Left renal pelvis (tissue), 4 donors: ENCODE measurements at places on chromosomes 13 and 19. TPM values are rescaled to one million over a fixed set of nuclear protein-coding genes. Genes with fewer than 3 reads are reported as not detected.

MYADM gene
- polyA plus RNA-seq: 77.5 TPM

DNA sequence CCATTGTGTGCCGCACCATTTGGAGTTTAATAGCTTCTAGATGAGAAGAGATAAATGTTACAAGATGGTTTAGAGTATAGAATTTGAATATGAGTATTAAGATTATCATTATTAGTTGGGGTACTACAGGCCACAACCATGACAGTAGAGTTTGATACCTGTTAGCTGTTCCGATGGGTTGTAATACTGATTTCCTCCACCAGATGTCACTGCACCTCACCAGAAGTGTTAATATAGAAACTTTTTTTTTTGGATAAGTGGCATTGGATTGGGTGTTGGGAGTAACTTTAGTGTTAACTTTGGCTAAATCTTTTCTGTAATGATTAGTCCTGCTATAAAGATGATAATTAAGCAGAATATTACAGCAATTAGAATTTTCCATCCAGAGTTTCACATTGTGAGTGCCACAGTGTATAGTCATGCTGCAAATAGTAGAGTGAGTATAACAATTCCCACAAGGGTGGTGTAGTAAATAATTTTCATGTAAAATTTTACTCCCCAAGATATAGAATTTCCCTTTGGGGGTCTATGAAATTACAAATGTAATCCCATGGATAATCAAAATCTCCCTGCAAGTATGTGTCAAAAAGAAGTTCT lies 56.3 kb downstream of the PSG3 start:
- DNase-seq: no peak

DNA sequence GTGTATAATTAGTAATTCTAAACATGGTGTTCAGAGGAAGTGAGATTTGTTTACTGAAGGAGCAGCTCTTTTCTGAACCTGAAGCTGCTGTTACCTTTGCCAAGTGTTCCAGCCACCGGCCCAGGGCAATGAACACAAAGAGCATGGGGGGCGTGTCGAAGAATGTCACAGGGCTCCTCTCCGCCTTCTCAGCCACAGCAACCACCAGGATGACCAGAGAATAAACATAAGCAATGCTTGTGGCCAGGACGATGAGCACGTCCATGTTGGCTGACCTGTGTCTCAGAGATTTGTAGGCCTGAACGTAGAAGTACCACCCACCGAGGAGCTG lies 53.1 kb downstream of the ATP7B start:
- no peak for DNase-seq

TRAPPC5 gene
- 34.1 TPM for polyA plus RNA-seq

- no peak for DNase-seq
Measured at GRCh38 chr19:467554-467953, 6.7 kb upstream of the SHC2 start.

- DNase-seq: no peak
Measured at GRCh38 chr13:21436582-21436981, 22.5 kb downstream of the ZDHHC20 start.

DNA sequence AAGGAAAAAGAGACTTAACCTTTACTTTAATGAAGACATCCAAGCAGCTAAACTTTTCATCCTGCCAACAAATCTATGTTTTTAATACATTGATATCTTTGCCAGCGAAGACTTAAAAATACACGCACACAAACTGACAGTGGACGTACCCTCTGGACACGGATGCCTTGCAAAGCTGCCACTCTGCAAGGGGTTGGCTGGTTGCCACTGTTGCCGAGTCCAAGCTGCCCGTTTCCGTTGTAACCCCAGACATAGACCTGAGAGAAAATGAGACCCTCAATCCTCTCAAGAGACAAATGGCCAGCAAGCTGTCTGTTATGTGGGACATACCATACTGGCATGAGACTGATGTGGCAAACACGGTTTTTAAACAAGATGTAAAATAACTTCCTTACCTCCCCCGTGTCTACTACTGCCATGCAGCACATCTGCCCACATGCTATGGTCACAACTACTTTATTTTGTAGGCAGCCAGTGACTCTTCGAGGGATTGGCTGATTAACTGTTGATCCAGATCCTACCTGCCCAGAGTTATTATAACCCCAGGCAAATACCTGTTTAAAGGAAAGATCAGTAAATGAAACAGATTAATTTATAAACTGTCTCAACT lies 21.2 kb downstream of the RCBTB2 start:
- no peak for DNase-seq

PRRG2 gene
- polyA plus RNA-seq: 6.0 TPM

DNA sequence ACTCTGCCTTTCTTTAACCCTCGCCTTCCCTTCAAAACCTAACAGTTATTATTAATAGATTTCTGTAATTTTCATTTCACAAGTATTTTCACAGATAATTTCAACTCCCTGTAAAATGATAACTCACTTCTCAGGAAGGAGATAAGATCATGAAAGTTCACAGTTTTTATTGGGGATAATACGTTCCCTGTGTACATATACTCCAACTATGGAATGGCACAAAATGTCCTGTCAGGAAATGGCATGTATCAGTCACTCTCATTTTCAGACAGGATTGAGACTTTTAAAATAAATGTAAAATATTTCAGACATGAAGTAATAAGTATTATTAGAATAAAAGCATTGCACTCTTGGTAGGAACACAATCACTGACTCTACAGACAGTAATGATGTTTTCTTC lies 932 bp upstream of the TRAPPC2B start:
- no peak for DNase-seq

DNA sequence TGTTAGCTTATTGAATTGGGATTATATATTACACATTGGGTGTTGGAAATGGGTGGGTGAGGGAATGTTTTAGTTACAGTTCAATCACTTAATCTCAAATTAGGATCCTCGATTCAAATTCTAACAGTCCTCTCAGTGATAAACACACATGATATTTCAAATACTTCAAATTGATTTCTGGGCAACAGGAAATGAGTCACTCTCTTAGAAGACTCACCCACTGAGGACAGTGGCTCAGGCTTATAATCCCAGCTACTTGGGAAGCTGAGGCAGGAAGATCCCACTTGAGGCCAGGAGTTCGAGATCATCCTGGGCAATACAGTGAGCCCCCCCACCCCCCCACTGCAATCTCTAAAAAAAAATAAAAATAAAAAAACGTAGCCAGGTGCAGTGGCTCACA lies 435.3 kb downstream of the KLF12 start:
- no peak for DNase-seq

DNA sequence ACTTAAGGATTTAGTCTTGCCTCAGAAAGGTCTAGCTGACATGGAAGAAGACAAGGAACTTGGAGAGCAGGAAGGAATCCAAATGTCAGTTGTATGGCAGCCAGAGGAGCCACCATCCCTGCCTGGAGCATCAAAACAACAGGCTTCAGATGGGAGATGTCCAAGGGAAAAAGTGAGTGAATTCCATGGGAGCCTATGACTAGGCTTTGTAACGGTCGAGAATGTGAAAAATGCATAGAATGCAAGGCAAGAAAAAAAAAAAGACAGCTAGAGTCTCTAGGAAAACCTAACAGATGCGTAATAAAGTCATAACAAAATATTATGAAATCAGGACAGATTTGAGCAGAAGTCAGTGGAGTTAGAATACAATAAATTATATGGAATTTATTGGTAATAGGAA lies 183.7 kb upstream of the LSM14A start:
- DNase-seq: no peak

DNA sequence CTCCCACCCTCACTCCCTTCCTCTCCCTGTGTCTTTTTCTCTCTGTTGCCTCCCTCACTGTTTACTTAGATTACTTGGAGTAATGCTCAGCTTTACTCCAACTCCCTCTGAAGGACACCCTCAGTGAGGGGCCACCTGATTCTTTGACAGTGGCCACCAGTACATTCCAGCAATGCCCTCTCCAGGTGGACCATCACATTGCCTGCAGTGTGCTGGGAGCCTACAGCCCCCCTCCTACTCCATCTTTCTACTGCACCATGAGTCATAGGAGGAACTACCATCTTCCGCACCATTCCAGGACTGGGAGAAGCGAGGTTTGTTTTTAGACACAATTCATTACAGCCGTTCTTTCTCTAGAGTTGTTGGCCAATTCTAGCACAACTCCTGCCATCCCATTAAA lies 96.6 kb upstream of the POSTN start:
- no peak for DNase-seq

CGB1 gene
- not detected for polyA plus RNA-seq

C19orf67 gene
- polyA plus RNA-seq: not detected

- no peak for DNase-seq
Measured at GRCh38 chr13:47457626-47458025, 543.4 kb downstream of the SUCLA2 start.

LGALS7B gene
- 1.8 TPM for polyA plus RNA-seq

- no peak for DNase-seq
Measured at GRCh38 chr19:54339646-54340358, 840 bp upstream of the LILRA4 start.

DNA sequence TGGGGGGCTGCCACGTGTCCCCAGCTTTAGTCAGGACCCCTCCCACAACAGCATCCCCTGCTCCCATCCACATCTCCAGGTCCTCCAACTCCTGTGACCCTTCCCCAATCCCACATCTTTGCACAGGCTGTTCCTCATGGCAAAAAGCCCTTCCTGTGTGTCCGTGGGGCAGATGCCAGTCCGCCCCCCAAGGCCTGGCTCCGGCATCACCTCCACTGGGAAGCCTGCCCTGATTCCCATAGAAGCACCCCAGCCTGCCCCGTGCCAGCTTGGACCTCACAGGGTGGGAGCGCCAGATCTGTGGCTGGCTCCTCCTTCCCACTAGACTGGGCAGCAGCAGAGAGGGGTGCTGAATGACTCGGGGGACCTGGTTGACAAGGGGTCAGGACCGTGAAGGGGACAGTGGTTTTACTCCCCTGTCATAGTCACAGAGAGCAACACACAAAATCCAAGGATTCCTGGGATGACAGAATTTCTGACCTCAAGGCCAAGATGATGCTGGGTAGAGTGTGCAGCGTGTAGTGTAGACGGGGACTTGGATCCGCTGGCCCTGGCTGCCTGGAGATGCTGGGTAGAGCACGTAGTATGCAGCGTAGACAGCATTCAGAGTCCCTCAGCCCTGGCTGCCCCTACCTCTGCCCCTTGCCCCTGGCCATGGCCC lies 13.3 kb downstream of the KLF2 start:
- no peak for DNase-seq

OVOL3 gene
- not detected for polyA plus RNA-seq

- no peak for DNase-seq
Measured at GRCh38 chr19:15885167-15885566, 12.7 kb downstream of the CYP4F2 start.

DNA sequence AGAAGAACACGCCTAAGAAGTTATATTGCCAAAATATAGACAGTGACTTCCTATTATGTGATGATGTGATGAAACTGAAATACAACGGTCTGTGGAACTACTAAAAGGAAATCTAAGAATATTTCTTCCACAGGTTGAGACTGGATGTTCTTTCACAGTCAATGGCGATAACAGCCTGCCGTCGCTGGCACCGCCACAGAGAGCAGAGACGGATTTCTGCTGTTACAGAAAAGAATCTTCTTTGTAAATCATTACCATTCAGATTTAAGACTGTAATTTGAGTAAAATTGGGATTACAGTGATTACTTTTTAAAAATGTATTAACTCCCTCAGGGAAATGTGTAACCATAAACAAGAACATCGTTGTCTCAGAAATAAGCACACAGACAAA lies 100.8 kb downstream of the TUBGCP3 start:
- DNase-seq: no peak

S1PR5 gene
- 1.7 TPM for polyA plus RNA-seq

DNA sequence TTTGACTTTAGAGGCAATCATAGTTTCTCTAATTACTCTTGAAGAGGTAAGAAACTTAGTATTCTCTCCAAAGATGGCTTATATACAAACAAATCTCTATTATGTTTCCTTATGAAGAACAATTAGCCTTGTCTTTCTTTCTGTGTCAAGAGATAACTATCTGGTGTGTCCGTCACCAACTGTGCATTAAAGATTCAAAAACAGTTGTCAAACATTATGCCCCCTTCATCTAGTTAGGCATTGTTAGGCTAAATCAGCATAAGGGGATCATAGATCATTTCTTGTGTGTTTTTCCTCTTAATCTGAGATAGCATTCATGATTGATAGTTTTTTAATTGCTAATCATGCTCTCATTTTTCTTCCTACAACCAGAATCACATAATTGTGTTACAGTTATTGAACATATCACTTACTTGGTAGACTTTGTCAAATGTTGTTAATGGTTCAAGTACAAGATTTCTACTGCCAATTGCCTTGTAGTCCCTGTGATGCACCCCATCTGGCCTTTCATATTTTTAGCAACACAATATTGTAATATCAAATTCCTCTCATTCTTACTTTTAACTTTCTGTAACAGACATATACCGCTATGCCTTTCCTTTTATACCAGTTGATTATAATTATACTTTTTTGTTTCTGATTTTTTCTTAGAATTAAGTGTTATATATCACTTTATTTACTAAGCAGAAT lies 612.7 kb downstream of the SLITRK6 start:
- no peak for DNase-seq

DNA sequence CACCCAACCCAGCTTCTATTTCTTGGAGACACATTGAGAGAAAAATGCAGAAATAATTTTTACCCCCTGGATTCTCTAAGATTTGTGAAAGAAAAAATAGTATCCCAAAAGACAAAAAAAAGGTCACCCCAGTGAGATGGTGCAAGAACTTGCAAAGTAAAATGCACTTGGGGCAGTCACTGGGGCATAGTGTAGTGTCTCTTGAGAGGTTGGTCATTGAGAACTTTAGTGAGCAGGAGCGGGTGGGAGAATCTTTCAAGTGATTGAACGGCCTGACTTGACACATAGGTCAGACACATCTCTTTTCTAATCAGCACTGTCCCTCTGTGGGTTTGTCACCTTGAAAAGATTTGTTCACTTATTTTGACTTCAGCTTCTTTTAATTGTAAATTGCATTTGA lies 2.4 kb downstream of the ZNF85 start:
- no peak for DNase-seq

GRCh38 chr13:79775830-79776229 lies 294.9 kb downstream of the NDFIP2 start:
- DNase-seq: peak; percentile 73

DCLK1 gene
- polyA plus RNA-seq: 39.0 TPM

- no peak for DNase-seq
Measured at GRCh38 chr19:12913851-12914690, 5.0 kb downstream of the SYCE2 start.

DNA sequence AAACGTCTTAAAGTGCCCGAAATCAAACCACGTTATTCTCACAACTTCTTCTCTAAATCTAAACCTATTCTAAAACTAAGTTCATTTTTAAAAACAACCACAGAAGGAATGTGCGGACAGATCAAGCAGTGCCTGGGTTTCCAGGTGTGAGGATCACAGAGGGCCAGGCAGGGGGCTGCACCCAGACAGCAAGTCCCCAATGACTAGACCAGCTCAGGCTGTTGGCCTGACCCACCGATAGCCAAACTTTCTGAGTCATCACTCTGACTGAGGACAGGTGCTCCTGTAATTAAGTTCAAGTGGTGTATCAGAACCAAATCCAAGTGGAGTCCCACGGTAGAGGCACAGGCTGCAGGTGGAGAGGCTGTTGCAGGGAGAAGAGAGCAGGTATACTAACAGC lies 37.6 kb upstream of the EPHX3 start:
- no peak for DNase-seq

GRCh38 chr19:35246466-35247092 lies 2.2 kb upstream of the LSR start:
- DNase-seq: no peak

GRCh38 chr13:110018009-110018408 lies 231.6 kb upstream of the IRS2 start:
- no peak for DNase-seq

GRCh38 chr13:47611664-47612288 lies 389.3 kb downstream of the SUCLA2 start:
- DNase-seq: no peak

PLK5 gene
- polyA plus RNA-seq: 0.34 TPM
